ENCODE measurements at places on chromosomes 2 and 18.

GRCh38 chr2:55949211-55949610 lies 25.6 kb upstream of the EFEMP1 start:
- no peak for DNase-seq

- no peak for DNase-seq
Observed at GRCh38 chr2:112173646-112174319, 35.6 kb downstream of the FBLN7 start.

DNA sequence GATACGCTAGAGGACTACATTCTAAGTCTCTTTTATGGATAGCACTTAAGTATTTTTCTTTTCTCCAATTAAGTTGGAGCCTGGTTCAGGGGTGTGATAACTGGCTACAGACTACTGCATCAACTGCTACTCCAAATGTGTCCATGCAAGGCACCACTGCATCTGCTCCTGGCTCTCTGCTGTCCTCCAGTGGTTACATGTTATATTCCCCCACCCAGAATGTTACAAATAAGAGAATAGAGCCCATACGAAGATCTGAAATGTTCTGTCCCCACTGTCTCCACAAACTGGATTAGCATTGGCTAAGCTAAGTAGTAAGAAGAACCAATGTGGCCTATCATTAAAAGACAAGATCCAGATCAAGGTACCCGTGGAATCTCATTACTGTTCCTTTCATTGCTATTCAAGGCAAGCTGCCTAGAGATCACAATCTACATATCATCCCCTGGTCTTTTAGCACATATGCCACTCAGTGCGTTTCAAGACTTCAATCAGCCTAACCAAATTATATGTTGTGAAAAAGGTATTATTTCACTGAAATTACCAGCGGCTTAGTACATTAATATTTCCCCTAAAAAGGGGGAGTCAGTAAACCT lies 308.3 kb upstream of the SLC8A1 start:
- peak; percentile 52 for DNase-seq

GRCh38 chr2:99971326-99971900 lies 171.0 kb downstream of the AFF3 start:
- DNase-seq: no peak

- DNase-seq: no peak
Observed at GRCh38 chr2:229300790-229301189, 29.7 kb upstream of the PID1 start.

GRCh38 chr2:27000228-27000627 lies 29.8 kb downstream of the MAPRE3 start:
- no peak for DNase-seq

DNA sequence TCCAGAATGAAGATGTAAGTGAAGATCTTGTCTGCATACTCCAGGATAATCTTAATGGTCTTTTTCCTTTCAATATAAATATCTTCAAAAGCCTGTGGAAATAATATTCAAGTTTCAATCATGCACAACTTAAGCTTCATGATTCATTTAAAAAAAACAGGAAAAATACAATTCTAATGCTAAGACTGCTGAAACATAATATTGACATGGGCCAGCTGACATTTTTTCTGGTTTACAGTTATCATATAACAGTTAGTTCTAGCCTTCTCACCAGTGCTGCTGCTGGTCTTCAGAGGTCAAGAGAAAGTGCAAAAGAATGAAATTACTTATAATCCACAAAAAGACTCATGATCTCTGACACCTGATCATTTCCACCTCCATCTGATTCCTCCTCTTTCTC lies 110.4 kb upstream of the SCN1A start:
- DNase-seq: no peak

DNA sequence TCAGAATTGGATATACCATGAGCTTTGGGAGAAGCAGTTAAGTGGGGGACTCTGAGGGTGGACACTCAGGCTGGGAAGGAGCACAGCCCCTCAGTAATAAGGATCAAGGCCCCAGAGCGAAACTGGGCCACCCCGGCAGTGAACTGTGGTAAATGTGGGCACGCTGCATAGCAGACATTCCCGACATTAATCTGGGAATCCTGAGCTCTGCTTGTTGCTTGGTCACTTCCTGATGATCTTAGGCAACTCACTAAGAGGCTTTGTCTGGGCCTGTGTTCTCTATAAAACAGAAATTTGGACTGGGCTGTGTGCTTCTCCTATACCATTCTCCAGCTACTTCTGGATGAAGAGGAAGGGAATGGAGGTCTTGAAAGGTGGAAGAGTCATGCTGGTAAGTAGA lies 4.8 kb downstream of the TGFBRAP1 start:
- no peak for DNase-seq

- DNase-seq: no peak
Observed at GRCh38 chr2:74439803-74440377, 1.8 kb downstream of the RTKN start.

DNA sequence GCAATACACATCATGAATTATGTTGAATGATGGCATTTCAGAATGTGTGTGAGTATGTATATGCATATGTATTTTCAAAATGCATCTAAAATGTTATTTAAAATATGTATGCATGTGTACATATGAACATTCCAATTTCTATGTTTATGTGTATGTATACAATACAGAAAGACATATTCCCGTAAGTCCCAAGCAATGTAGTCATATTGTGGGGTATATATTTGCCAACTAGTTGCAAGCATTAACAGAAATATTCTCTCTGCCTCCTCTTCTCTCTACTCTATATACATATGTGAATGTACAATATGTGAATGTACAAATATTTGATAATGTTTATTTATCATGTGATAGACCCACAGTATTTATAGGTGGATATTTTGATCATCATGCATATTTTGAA lies 345.8 kb upstream of the ZEB2 start:
- no peak for DNase-seq

- DNase-seq: no peak
Observed at GRCh38 chr2:180621941-180622918, 358.2 kb upstream of the UBE2E3 start.

- DNase-seq: no peak
Observed at GRCh38 chr2:207734264-207734635, 22.8 kb downstream of the CCNYL1 start.

DNA sequence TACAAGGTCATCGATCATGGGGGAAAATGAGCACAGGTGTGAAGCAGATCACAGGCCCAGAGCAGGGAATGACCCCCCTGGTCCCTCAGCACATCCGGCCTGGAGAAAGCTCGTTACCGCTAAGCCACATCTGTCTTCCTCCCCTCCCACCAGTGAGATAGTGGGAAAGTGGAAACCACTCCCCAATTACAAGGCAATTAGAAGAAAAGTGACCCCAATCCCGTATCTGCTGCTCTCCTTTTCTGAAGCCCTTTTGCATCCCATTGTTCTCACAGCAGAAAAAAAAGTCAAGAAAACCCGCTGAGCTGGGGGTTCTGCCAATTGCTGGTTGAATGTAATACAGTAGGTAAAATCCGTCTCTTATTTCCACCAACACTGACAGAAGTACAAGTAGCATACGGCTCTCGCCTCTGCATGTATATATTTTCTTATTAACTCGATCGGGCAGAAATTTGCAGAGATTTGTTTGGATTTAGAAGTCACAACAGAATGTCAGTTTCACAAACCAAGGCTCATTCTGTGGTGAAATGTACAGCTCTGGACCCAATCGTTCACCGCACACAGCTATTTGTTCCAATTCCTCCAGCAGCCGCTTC lies 287.0 kb downstream of the TCF4 start:
- no peak for DNase-seq

GRCh38 chr2:11228692-11229091 lies 73.4 kb downstream of the SLC66A3 start:
- DNase-seq: no peak

GRCh38 chr18:50610349-50610748 lies 50.5 kb downstream of the MAPK4 start:
- no peak for DNase-seq

GRCh38 chr2:9373047-9373446 lies 50.3 kb downstream of the ITGB1BP1 start:
- DNase-seq: no peak

DNA sequence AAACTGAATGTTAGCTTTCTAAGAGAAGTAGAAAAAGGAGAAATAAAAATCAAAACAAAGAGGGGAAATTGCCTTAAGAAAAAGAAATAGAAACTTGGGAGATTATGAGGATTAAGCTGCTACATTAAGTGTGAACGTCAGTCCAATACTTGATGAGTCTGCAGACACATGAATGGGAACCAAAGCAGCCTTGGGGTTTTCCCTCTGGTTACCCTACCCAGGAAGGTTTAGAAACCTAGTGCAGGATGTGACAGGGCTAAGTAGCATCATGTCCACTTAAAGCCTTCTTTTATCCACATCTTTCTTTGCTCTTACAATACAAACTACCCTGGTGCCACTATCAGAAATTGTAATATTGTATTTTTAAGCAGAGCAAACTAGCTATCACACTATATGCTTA lies 22.3 kb downstream of the SLC35F5 start:
- no peak for DNase-seq

DNA sequence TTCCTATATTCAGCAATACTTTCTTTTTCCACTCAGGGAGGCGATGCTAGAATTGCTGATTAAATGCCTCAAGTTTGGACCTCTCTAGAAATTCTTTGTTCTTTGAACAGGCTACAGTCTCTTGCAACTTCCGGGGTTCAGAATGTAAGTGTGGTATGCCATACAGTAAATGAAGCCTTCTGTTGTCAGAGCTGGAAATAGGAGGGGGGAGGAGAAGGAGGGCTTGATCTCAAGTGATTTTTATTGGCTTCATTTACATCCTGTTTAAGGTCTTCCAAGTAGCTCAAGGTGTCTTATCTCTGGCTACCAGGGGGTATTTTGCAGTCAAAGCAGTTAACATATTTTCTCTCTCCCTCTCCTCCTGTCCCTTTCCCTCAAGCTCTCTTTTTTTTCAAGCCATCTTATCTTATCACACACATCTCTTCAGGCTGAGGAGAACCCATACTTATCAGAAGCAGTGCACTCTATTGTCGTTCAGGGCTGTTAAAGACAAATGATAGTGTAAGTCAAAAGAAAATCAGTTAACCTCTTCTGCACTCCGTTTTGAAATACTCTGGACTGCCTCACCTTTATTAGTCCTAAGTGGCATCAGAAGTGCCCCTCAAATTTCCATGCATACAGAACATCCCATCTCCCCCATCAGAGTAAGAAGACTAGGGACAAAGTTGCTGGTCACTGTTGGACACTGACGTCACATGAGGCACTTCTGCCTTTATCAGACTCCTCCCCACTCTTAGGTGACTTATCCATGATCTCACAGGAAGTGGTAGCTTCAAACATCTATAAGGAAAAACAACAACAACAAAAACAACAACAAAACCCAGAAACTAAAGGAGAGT lies 112.2 kb downstream of the ZNF521 start:
- no peak for DNase-seq

GRCh38 chr2:9196637-9197036 lies 10.0 kb upstream of the ASAP2 start:
- DNase-seq: no peak

GRCh38 chr2:159010963-159011362 lies 42.5 kb downstream of the TANC1 start:
- DNase-seq: no peak

DNA sequence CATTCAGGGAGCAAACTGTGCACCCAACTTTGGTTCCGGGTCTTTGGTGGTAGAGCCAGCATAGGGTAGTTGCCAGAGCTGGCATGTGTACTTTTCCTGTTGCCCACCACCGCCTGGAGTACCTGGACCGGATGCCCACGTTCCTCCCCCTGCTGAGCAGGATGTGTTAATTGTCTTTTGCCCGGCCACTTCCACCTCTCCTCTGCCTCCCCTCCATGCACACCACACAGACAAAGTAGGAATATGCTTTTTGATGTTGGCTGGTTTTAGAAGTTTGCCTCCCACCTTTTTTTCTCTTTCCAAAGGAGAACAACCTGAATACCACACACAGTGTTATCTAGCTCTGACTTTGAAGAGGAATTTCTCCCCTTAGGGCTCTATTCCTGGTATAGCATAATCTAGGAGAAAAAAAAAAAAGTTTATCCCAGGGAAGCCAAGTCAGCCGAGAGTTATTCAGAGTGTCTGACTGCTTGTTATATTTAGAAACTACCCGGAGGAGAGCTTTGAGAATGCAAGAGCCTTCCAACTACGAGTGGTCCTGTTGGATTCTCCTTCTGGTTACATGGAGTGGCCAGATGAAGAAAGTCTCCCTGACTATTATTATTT lies 111.9 kb downstream of the SETBP1 start:
- no peak for DNase-seq

DNA sequence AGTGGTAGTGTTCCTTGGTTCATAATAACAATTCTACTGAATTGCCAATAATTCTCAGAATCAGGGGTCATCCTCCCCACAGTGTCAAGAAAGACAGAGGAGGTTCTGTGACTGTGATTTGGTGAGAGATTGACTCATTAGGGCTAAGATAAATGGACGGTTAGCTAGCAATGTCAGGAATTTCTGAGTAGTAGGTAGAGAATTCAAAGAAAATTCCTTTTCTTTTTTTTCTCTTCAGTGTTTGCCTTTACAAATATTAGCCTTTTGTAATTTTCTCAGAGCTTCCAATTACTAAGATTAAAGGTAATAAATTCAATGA lies 16.8 kb upstream of the CRIM1 start:
- DNase-seq: no peak

GRCh38 chr18:77067291-77068061 lies 65.1 kb downstream of the MBP start:
- no peak for DNase-seq

DNA sequence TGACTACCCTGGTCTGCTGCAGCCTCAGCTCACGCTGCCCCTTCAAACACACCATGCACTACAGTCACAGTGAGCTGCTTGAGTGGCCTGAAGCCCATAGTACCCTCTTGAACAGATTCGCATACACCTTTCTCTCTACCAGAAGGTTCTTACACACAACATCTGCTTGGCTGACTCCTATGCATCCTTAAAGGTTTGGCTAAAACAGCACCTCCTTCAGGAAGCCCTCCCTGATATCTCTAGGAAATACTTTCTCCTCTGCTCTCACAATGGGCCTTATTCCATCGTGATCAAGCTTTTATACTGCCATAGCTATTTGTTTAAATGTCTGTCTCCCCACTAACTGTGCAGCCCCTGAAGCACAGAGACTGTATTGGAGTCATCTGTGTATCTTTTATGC lies 31.5 kb downstream of the TGFBRAP1 start:
- DNase-seq: no peak

- DNase-seq: no peak
Observed at GRCh38 chr18:7877609-7878008, 310.5 kb downstream of the PTPRM start.

DNA sequence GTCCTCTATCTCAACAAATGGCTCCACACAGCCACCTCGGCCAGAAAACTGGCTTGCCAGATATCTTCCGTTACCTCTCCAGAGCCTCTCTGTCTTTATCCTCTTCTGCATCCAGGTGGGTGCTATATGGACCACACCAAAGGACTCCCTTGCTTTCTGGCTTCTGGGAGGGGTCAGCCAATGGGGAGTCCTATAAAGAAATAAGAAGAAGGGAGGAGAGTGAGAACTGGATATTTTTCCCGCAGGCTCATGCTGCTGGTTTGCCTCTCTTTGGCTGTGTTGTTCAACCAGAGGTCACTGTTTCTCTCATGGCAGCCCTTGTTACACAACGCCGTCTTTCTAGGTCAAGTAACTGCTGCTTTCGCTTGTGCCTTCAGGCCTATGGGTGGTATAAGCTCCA lies 72.7 kb downstream of the POLE4 start:
- DNase-seq: no peak

GRCh38 chr2:36680012-36680411 lies 16.5 kb upstream of the VIT start:
- DNase-seq: no peak

Measured in NCI-H748 treated with DMSO at 0.1 percent for 48 hours (cell line).